ENCODE measurements at places on chromosomes 5 and 9.

- no peak for DNase-seq
These were observed 25.4 kb downstream of the SERINC5 start for GRCh38 chr5:80230269-80230992.

- no peak for DNase-seq
These were observed 464.5 kb downstream of the ICE1 start for GRCh38 chr5:5886812-5887486.

- no peak for DNase-seq
These were observed 33.3 kb downstream of the ZNF618 start for GRCh38 chr9:113909421-113909820.

GRCh38 chr5:72554897-72555296 is 47.7 kb upstream of the ZNF366 start:
- no peak for DNase-seq

- no peak for DNase-seq
These were observed 27.9 kb upstream of the ITGA2 start for GRCh38 chr5:52961274-52961681.

DNA sequence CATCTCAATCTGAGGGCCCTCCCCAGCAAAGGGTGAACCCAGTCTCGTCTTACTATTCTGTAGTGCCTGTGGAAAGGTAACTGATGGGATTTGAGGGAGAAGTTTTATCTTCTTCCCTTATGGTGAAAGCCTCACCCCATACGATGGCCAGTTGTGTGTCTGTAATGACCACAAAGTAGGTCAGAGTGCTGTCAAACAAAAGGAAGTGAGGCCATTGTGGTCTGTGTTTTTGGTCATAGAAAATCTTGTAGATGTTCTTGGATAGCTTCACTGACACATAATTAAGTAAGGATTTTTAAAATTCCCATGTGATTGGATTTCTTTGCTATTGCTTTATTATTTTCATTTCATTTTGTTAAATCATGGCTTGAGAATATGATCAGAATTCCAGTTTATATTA is 505.1 kb upstream of the KLF4 start:
- no peak for DNase-seq

- no peak for DNase-seq
These were observed 129.7 kb downstream of the ARL15 start for GRCh38 chr5:54180630-54181031.

DNA sequence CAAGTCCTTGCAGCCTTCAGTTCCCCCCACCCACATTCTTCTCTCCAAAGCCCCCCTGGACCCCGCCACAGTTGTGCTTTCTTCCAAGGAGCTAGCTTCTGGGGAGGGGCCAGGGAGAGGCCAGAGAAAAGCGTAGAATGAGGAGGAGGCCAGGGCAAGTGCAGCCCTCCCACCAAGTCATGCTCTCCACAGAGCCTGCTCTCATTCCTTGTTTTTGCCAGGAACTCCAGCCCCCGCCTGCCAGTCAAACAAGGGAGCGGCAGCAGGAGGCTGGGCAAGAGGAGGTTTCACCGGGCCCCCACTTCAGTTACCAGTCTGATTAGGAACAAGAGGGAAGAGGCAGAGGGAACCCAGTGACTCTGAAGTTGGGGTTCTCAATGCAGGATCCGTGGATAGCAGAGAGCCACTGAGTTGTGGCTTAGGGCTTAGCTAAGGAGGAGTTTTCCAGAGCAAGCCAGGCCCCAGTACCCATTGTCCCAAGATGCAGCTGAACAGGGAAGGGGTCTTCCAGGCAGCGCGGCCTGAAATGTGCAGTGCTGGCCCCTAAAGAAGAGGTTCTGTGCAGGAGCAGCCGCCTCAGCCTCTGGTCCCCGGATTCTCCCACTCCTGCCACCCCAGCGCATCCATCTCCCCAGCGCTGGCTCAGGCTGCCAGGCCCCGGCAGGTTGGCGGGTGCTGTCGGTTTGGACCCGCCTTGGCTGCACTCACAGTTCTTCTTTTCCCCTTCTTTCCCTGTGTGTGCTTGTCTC is 120.6 kb downstream of the DAB2IP start:
- DNase-seq = no peak
